ENCODE measurements at places on chromosomes 7 and 10.

GRCh38 chr7:9498303-9498702 lies 1064.9 kb downstream of the NXPH1 start:
- no peak for DNase-seq

DNA sequence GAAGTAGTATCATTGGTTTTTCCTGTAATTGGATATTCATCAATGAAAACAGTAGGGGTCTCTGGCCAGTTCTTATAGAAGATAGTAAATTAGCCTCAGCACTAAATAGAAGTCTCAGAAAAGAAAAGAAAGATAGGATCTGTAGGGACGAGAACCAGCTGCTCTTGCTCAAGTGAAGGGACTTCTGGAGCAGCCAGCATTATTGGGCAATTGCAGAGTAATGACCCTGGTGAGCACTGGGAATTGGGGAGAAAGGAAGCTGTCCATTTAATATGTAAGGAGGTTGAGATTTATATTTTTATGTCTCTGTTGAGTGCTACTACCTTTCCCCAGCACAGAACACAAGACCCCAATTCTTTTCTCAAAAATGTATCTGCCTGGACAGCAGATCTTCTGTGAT lies 61.2 kb upstream of the WNT16 start:
- DNase-seq: no peak

DNA sequence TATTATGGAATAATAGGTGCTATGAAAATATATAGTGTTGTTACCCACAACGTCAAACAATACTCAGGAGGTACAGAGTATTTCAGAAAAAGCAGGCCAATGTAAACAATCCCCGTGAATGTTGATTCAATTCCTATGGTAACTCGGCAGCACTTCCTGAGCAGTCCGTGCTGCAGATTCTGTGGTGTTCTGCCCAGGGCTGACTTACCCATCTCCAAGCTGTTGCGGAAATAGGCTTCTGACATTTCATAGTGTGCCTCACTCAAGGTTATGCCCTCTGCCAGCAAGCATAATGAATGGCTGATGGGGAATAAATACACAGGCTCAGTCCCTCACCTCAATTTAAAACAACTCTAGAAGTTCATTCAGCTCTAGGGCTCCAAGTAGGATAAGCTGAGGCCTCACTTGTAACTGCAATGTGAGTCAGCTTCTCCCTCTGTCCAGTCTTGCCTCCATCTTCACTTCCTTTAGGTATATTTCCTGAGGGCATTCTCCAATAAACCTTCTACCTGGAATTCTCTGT lies 177.6 kb downstream of the GNAI1 start:
- no peak for DNase-seq

DNA sequence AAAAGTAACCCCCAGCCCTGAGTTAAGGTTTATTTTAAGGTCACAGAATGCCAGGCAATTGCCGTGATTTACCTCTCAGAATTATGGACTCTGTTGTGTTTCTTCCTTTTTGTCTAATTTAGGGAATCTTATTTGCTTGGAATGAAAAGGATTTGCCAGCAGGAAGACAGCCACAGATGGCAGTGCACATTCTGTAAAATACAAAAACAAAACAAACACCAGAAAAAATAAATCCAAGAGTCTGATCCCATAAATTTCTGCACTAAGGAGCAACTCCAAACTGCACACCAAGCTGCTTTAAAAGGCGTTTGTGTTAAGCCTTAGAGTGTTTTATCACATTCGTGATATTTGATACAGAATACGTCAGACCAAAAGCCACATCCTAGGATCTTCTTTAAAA lies 199.0 kb upstream of the C7orf33 start:
- DNase-seq: no peak

DNA sequence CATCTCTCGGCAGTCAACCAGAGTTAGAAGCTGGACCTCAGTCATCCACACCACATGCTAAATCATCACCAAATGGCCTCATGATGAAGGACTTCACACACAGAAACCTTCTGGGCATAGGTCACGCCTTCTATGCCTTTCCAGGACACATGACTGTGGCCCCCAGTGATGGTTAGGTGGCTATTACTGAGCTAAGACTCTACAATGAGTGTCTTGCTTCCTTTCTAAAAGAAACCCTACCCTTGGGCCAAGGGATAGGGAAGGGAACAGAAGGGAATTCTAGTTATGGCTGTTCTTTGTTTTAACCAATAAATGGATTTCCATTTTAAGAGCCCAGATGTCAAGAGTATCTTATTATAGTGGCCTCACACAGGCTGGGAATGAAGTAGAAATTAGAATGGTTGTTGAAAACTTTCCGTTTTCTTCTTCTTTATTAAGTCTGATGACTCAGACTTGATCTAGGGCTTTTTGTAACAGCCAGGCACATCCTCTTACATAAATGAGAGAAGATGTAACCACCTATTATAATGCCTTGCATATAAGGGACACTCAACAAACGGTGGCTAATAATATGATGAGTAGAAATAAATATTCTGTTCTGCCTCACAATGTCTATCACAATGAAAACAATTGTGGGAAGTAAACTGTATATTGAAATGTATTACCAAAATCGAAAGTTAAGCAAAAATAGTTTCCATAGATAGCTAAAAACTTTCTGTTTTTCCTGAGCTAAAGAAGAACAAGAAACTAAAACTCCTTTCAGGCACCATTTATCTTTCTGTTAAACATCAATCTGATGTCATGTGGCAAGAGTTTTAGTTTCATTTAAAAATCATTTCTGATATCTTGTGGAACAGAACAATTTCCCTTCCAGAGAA lies 62.5 kb upstream of the TOMM7 start:
- DNase-seq: no peak

GRCh38 chr7:24923172-24923865 lies 56.7 kb downstream of the OSBPL3 start:
- DNase-seq: no peak

GRCh38 chr7:39631736-39632308 lies 8.4 kb downstream of the RALA start:
- DNase-seq: no peak

DNA sequence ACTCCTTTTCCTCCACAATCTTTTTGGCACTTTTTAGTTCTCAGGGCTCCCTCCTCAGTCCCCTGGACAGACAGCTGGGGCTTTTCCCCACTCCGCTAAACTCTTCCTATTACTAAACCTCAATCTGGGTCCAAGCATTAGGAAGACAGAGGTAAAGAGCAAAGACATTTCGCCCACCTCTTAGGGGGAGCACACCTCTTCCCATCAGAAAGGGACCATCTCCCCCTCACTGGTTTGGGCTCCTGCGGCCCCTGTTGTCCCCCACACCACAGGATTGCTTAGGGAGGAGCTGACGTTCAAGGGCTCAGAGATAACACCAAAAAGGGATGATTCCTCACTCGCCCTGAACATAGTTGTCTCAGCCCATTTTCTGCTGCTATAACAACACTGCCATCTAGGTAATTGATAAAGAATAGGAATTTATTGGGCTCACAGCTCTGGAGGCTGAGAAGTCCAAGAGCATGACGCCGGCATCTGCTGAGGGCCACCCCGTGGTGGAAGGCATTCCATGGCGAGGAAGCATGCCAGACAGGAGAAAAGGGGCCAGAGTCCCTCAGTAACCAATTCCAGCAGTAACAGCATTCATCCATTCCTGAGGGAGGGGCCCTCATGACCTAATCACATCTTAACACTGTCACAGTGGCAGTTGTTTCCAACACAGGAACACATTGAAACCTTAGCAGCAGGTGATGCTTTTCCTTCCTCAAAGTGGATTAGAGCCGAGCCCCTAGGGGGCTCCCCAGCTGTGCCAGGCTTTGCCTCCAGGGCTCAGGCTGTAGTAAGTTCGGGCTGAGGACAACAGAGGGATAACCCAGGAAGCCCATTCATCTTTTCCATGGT lies 209.6 kb downstream of the EBF3 start:
- no peak for DNase-seq
